ENCODE measurements at places on chromosomes 2 and 18. TPM values are rescaled to one million over a fixed set of nuclear protein-coding genes. Genes with fewer than 3 reads are reported as not detected.

RBKS gene
- 2.5 TPM for total RNA-seq

GRCh38 chr2:121599963-121600651, 49.2 kb downstream of the CLASP1 start:
- DNase-seq, result no peak

GRCh38 chr2:6510532-6510931, 355.2 kb downstream of the CMPK2 start:
- DNase-seq, result no peak

IL36RN gene
- not detected for total RNA-seq

- no peak for DNase-seq
Measured at GRCh38 chr2:219492575-219492974, 6.1 kb upstream of the GMPPA start.

SPP2 gene
- not detected for total RNA-seq

DNA sequence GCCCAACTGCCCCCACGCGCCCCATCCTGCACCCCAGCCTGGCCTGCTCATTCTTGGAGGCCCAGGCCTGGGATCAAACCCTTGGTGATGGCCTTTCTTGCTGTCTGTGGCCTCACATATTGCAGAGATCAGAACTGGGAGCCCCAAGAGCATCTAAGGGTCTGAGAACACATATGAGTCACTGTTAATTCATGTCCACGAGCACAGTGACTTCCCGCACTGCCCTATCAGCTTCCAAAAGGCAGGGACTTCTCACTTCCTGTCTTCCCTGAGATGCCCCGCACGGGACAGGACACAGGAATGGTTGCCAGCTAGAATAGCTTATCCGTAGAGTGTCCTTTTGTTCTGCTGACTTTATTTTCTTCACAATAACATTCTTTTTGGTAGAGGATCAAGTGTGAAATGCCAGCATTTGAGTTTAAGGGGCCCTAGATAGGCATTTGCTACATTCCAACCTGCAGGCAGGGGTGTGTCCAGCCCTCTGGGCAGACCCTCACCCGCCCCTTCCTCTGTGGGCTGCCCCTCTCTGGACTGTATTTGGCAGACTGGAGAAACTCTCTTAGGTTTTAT, 21.1 kb upstream of the CELF4 start:
- DNase-seq, result no peak

DSG1 gene
- total RNA-seq, result not detected

GRCh38 chr2:83112858-83113257, 1346.2 kb downstream of the SUCLG1 start:
- no peak for DNase-seq

GRCh38 chr2:225182126-225182525, 139.9 kb upstream of the DOCK10 start:
- DNase-seq, result no peak

DNA sequence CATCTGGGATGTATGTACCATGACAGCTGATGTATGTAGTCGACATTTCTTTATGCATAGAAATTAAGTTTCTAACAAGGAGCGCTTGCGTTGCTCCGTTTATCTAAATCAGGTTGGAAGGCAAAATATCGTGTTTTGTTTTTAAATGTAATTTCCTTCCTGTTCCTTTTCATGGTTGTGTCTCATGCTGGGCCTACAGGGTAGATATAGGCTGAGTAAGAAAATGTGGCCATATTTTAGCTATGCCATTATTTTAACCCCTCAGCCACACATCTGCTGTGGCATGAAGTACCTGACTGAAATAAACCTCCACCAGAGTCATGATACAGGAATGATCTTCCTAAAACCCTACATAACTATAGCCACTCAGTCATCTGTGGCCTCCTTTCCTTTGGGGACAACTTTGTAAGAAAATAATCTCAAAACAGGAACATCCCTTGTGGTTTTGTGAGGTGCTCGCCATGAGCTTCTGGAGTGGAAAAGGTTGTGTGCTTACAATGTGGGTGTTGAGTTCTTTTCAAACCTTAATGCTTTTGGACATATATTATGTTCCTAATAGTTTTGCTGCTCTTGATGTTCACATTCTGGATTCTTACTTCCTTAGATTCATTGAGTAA, 214.3 kb downstream of the FAM210A start:
- no peak for DNase-seq

DNA sequence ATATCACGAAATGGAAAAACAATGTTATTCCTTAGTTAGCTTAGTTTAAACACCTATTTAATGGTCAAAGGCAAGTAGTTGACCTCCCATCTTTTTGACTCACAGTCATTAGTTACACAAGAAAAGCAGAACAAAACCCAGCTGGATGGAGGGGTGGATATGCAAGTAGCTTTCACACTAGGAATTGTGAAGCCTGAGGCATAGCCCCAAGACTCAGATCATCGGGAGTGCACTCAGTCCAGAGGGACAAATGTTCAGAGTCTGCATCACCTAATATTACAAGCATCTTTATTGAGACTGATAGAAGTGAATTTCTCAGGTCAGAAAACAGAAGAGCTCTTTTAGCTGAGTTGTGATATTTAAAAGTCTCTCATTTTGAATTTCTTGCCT, 15.5 kb upstream of the CPS1 start:
- DNase-seq, result no peak

GRCh38 chr2:120949027-120949956, 213.6 kb downstream of the GLI2 start:
- DNase-seq, result no peak

DNA sequence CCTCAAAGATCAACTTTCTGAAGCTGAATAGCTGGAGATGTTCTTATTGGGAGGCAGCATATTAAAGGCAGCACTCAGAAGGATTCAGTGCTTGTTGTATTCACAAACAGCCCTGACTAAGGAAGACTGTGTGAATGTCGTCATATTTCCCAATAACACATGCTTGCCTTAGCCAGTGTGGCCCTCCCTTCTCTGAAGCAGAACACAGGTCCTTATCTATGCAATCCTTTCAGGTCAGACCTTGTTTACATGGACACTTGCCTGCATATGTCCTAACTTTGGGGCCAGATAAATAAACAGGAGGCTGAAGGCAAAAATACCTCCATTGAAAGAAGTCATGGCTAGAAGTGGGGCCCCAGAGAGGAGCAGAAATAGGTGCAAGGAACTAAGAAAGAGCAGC, 97.2 kb downstream of the SLC4A3 start:
- DNase-seq, result no peak

DNA sequence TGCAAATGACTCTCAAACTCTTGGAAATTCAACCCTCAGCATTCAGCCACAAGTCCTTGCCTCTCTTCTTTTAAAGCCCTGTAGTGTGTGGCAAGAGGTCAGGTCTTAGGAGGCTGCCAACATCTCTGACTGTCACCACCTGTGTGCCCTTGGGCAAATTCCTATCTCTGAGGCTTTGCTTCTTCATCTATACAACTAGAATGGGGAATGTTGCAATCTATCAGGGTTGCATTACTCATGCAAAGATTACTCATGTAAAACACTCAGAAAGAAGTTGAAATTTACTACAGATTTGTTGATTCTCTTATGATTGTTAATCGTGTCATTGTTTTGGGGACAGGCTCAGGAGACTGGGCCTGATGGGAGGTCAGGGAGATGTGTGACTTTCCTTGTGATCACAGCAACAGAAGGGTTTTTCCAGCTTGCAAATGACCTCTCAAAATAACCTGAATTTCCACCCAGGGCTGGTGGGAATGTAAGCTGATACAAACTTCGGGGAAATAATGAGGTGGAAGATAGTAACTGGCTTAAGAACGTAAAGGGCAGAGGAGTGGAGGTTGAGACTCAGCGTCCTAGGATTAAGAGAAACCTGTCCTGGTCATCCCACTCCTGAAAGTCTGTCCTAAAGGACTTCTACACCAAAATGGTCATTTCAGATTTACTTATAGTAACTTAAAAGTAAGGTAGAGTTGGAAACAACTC, 32.1 kb upstream of the SIGLEC15 start:
- DNase-seq, result no peak

All from activated B cell treated with CpG ODN at 0.5 μM for 24 hours (primary cell).